ENCODE measurements at places on chromosomes 16 and 17.

DNA sequence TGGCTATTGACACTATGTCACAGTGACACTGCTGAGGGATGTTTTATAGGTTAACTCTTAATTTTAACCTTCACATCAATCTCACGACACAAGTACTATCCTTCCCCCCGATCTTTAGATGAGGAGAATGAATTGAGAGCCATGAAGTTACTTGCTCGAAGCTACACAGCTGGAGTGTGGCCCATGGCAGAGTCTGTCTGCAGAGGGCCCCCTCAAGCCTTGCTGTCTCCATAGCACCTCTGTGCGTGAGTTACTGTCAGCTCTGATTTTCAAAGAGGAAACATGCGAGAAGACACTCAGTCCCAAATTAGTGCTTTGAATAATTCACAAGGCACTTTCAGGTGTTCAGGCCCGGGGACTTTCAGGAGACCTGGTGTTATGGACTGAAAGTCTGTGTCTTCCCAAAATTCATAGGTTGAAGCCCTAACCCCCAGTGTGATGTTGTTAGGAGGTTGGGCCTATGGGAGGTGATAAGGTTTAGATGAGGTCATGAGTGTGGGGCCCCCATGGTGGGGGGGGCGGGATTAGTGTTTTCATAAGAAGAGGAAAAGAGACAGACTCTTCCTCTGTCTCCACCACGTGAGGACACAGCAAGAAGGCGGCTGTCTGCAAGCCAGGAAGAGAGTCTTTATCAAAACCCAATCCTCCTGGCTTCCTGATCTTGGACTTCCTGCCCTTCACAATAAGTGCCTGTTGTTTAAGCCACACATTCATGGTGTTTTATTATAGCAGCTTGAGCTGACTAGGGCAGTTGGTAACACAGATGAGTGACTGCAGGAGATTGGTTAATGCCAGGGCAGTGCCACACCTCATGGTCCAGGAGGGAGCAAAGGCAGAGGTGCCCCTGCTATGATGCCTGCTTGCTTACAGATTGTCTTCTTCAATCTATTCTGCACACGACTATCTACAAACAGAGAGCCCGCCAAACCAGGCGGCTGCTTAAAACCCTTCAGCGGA, 281.8 kb downstream of the HAPSTR1 start:
- no peak for DNase-seq

- DNase-seq = peak; percentile 29
These were observed 23.8 kb downstream of the EZH1 start for GRCh38 chr17:42720996-42721583.

DNA sequence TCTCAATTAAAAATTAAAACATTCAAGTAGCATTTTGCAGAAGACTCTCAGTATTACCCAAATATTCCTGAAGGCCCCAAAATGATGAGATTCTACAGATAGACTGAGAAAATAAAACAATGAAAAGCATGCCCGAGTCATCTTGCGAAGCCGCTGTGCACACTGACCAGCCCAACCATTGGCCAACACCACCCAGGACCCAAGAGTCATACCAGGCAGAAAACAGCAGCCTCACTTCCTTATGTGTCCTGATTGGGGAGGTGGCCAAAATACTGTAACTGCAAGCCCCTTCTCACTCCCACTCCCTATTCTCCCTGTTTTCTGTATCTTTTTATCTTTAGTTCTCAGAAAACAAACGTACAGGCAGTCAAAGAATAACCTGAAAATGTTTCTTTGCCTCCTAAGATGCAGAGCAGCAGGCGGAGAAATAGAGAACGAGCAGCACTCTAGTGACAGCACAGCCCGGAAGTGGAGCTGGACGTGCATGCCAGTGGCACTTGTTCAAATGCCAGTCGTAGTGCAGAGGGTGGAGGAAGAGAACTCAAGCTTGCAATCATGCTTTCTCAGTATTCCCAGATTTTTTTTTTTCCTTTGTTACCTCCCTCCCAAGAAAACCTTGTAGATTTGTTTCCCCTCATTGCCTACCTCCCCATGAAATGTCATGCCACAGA, 182.3 kb upstream of the SOX9 start:
- DNase-seq = no peak

GRCh38 chr16:24995033-24995432, 20.1 kb downstream of the ARHGAP17 start:
- no peak for DNase-seq

GRCh38 chr17:49093131-49093530, 39.4 kb upstream of the B4GALNT2 start:
- DNase-seq = no peak

DNA sequence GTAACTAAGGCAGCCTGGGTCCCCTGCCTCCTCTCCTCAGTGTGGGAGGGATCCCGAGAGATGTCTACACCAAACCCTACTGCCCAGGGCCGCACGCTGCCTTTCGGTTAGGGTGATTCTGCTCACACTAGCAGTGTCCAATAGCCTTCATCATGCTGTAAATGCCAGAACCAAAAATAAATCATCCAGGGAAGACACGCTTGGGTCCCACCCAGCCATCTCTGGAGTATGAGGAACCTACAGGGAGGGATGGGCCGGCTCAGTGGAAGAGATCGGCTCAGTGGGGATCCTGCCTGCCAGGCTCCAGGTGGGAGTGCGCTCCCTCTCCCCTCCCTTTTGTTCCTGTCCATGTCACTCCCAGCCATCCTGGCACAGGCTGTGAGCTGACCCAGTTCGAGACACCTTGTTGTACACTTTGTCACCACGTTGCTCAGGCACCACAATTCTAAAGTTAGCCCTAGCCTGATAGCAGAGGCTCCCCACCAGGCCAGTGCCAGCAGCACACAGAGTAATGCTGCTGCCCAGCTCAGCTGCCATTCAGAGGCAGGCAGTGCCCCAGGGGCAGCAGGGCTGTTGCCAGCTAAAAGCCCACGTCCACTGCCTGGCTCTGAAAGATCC, 24.5 kb downstream of the PEMT start:
- DNase-seq = no peak

All from stimulated activated CD4-positive, alpha-beta T cell treated with anti-CD3 and anti-CD28 coated beads, Interleukin-2, amount 100 ng/mL, for 24 hours (primary cell).